ENCODE measurements at places on chromosomes 16 and 17. TPM values are rescaled to one million over a fixed set of nuclear protein-coding genes. Genes with fewer than 3 reads are reported as not detected.

The CMTM1 gene
- total RNA-seq: 0.89 TPM

The KARS1 gene
- 170 TPM for total RNA-seq

The HBA2 gene
- total RNA-seq: 0.40 TPM

The NRN1L gene
- total RNA-seq: not detected

The FAM171A2 gene
- 4.1 TPM for total RNA-seq

The ELMO3 gene
- 0.81 TPM for total RNA-seq

The WSCD1 gene
- total RNA-seq: 3.7 TPM

The HOXB3 gene
- total RNA-seq: 9.3 TPM

The TBC1D3C gene
- total RNA-seq: not detected

The KRTAP3-1 gene
- total RNA-seq: not detected

The ATF7IP2 gene
- 12.1 TPM for total RNA-seq

The TSEN54 gene
- total RNA-seq: 27.8 TPM

The ZPBP2 gene
- not detected for total RNA-seq

The RHBDL1 gene
- total RNA-seq: 1.1 TPM

The FNDC8 gene
- not detected for total RNA-seq

The USP43 gene
- 4.5 TPM for total RNA-seq

The NPIPB9 gene
- total RNA-seq: 1.7 TPM

The RNF222 gene
- not detected for total RNA-seq

The CDH1 gene
- total RNA-seq: 4.9 TPM

The KRTAP9-9 gene
- total RNA-seq: not detected

The DHRS7C gene
- total RNA-seq: not detected

The MYH8 gene
- total RNA-seq: not detected

The PPM1E gene
- total RNA-seq: 0.09 TPM

The P2RX5 gene
- total RNA-seq: 26.5 TPM

The KRT36 gene
- total RNA-seq: not detected

The GRAP gene
- 0.16 TPM for total RNA-seq

The PRSS21 gene
- 0.19 TPM for total RNA-seq

The CLDN6 gene
- total RNA-seq: 0.31 TPM

The DRC7 gene
- total RNA-seq: 0.10 TPM

The OR3A3 gene
- total RNA-seq: not detected

The EVPL gene
- total RNA-seq: 17.5 TPM

The GJD3 gene
- total RNA-seq: 1.2 TPM

The GRAPL gene
- total RNA-seq: not detected

The DOC2A gene
- 2.1 TPM for total RNA-seq

The SOST gene
- not detected for total RNA-seq

The OTOP2 gene
- 0.06 TPM for total RNA-seq

The TMC6 gene
- total RNA-seq: 11.2 TPM

The DNAH9 gene
- not detected for total RNA-seq

The TPSAB1 gene
- total RNA-seq: not detected

The PSMC5 gene
- total RNA-seq: 230 TPM

The CCL5 gene
- 1.7 TPM for total RNA-seq

The TP53TG3 gene
- 0.57 TPM for total RNA-seq

The ITGB4 gene
- total RNA-seq: 62.6 TPM

The KRT32 gene
- 0.06 TPM for total RNA-seq

The SLC52A1 gene
- total RNA-seq: 0.72 TPM

The PRM1 gene
- not detected for total RNA-seq
